ENCODE measurements at places on chromosomes 16 and 17. TPM values are rescaled to one million over a fixed set of nuclear protein-coding genes. Genes with fewer than 3 reads are reported as not detected.

GRCh38 chr17:17015230-17015629 is 27.0 kb upstream of the MPRIP start:
- DNase-seq = no peak

GRCh38 chr17:43020030-43020621 is 2.1 kb downstream of the VAT1 start:
- DNase-seq = no peak

DNA sequence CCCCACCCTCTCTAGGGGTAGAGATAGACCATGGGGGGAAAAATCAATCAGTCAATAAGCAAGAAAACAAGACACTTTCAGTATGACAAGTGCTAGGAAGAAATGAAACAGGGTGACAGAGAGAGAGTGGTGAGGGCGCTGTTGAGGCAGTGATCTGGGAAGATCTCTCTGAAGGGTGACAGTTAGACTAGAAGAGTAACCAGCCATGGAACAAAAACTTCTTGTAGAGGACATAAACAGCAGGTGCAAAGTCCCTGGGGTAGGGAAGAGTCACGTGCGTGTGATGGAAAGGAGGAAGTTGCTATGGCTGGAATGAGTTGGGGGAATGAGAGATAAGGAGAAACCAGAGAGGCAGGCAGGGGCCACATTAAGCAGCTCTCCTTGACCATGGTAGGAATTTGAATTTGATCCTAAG is 16.8 kb upstream of the EMP2 start:
- no peak for DNase-seq

DNA sequence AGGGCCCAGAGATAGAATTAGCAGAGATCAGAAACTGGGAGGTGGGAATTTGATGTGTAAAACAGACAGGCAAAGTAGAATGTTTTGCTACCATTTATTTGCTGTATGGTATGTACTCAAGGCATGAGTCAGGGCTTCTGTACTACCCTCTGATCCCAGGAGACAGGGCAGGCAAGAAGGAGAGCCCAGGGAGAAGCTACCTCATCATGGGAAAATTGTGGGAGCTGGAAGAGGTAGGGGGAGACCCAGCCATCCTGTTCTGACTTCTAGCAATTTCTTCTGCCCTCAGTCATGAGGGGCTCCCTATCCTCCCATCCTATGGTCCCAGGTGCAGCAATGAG is 1.7 kb upstream of the PIGS start:
- no peak for DNase-seq

DNA sequence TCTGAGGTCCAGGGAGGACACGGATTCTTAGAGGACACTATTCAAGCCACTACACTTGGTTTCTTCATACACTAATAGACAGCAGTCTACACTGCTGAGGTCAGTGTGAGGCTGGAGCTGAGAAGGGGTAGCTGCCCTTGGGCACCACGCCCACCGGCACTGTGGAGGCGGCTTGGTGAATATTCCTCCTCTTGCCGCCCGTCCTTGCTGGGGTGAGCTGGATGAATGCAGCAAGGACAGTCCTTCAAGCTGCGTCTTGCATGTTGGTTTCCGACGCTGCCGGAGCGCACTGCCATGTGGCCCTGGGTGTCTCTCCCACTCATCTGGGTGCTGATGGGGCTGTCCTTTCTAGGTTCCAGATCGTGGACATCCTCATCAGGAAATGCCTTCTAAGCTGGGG is 2.6 kb downstream of the ZNF205 start:
- DNase-seq = no peak

GRCh38 chr16:2473446-2473926 is 1.4 kb upstream of the TBC1D24 start:
- DNase-seq = no peak

DNA sequence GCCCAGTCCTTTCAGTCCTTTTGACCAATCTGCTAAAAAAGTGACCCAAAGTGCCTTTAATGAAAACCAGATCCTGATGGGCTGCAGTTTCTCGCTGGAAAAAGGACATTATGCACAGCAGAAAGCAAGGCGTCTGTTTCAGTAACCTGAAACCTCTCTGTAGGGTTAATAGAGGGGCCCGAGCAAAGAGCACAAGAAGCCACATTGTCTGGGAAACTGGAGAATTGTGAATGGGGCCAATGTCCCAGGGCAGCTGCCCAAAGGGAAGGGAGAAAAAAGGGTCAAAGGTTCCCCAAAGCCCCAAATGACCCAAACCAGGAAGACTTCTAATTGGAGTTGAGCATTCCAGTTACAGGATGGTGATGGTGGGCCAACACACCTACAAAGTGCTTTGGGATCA is 3.0 kb downstream of the OTOA start:
- no peak for DNase-seq

DNA sequence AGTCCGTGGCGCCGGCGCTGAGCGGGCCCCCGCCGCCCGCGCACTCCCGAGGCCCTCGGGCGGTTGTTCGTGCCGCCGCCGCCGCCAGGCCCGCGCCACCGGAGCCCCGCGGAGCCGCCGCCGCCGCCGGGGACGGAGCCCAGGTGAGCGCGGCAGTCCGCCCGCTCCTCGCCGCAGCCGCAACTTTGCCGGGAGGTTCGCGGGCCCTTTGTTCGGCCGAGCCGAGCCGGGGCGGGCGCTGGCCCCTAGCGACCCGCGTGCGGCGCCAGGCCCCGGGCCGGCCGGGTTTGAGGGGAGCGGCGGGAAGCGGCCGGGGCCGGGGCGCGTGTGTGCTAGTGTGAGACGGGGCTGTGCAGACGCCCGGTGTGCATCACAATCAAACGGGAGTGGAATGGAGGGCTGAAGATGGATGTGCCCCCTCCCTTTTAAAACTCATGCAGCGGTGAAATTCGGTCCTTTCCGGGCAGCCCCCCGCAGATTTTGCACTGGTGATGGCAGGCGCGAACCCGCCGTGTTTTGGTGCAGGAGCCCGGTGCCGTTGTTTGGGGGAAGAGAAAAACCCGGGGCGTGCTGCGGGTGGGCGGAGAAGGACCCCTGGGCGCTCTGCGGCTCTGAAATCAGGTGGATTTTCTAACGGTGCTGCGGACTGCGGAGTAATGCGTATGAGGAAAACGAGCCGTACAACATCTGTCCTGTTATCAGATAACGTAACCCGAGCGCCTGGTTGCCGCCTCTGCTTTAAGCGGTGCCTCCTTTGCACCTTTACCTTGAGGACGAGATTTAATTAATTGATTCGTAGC is 823 bp downstream of the TNRC6C start:
- peak; percentile 86 for DNase-seq

DNA sequence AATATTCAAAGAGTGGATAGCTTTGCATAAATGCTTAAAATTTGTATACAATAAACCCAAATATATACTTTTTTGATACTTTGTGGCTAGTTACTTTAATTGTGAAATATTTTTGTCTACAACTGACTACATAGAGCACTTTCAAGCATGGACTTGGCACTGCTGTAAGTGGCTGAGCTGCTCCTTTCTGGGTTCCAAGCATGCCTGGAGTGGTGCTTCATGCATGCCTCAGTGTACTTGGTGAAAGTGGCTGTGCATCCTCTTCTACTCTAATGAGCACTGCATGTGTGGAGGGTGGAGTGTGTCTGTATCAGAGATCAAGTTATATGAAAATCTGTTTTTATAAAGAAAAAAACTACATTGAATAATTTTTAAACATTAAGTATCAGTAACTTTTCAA is 94.1 kb downstream of the OMG start:
- no peak for DNase-seq

GRCh38 chr17:60759756-60760155 is 82.1 kb downstream of the BCAS3 start:
- no peak for DNase-seq

GRCh38 chr17:77733576-77734296 is 224.8 kb upstream of the TNRC6C start:
- DNase-seq = no peak

DNA sequence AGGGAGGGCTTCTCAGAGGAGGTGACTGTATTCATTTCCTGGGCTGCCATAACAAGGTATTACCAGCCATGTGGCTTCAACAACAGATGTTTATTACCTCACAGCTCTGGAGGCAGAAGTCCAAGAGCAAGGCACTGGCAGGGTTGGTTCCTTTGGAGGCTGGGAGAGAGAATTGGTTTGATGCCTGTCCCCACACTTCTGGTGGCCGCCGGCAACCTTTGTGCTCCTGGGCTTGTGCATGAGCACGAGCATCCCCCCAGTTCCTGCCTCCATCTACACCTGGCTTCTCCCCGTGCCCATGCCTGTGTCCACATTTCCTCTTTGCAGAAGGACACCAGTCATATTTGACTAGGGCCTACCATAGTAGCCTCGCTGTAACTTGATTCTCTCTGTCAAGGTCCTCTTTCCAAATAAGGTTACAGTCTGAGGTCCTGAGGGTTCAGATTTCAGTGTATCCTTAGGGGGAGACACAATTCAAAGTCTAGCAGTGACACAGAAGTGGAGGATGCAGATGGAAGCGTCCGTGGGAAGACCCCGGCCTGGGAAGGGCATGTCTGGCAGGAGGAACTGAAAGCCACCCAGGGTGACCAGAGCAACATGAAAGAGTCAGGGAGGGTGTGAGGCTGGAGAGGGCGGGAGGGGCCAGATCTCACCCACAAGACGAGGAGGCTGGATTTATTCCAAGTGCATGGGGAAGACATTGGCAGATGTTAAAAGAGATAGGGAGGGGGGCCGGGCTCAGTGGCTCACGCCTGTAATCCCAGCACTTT is 188.2 kb upstream of the HSBP1 start:
- no peak for DNase-seq

DNA sequence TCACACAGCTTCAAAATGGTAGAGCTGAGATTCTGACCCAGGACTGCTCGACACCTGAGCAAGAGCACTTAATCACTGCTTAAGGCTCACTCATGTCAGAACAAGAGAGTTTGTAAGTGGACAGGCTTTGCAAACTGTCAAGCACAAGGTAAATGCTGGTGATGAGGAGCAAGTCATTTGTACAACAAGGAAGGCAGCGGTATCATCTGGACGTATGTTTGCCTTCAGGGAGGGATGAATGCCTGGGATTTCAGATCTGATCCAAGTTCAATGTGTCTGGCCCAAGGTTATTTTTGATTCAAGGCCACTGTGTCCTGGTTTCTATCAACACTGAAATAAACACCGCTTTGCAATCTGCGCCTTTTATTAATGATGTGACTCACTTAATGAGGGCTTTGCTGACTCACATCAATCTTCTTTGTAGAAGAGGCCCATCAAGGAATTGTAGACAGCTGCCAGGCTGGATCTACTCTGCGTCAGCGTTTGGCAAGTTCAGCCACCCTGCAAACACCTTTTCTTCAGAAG is 174.4 kb upstream of the HS3ST3A1 start:
- DNase-seq = peak; percentile 44

GRCh38 chr16:48113471-48113870 is 42.3 kb downstream of the ABCC12 start:
- DNase-seq = no peak

- no peak for DNase-seq
Measured at GRCh38 chr16:88469615-88470395, 16.7 kb downstream of the ZFPM1 start.

DNA sequence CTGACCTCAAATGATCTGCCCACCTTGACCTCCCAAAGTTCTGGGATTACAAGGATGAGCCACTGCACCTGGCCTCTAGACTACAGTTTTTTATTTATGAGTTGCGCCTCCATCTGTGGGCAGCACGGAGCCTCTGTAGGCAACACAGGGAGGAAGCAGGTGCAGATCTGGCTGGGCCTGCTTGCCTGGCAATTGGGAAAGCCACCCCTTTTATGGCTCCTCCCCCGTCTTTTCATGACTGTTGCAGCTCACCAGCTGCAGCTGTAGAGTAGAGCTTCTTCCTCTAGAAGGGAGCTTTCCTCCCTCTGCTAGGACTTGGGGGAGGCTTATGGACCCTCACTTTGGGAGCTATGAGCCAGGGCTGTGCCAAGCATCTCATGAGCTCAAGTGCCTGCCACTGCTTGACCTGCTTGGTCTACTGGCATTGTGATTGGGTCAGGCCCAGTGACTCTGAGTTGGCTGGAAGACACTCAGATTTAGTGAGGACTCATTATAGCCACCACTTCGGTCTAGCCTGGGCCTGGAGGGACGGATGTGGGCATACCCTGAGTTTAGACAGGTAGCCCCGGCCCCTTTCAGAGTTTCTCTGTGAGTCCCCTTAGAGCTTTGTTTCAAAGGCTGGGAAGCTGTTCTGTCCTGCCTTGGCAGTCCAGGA is 6.9 kb upstream of the SLC7A6 start:
- no peak for DNase-seq

DNA sequence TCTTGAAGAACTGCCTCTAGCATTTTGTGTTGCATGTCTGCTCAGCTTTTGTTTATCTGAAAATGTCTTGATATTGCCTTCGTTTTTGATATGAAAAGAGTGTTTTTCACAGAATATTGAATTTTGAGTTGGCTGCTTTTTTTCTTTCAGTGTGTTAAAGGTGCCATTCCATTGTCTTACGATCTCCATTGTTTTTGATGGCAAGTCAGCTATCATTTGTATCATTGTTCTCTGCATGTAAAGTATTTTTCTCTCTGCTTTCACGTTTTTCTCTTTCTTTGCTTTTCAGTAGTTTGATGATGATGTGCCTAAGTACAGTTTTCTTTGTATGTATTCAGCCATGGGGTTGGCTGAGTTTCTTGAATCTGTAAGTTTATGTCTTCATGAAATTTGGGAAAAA is 57.0 kb downstream of the AIPL1 start:
- no peak for DNase-seq

DNA sequence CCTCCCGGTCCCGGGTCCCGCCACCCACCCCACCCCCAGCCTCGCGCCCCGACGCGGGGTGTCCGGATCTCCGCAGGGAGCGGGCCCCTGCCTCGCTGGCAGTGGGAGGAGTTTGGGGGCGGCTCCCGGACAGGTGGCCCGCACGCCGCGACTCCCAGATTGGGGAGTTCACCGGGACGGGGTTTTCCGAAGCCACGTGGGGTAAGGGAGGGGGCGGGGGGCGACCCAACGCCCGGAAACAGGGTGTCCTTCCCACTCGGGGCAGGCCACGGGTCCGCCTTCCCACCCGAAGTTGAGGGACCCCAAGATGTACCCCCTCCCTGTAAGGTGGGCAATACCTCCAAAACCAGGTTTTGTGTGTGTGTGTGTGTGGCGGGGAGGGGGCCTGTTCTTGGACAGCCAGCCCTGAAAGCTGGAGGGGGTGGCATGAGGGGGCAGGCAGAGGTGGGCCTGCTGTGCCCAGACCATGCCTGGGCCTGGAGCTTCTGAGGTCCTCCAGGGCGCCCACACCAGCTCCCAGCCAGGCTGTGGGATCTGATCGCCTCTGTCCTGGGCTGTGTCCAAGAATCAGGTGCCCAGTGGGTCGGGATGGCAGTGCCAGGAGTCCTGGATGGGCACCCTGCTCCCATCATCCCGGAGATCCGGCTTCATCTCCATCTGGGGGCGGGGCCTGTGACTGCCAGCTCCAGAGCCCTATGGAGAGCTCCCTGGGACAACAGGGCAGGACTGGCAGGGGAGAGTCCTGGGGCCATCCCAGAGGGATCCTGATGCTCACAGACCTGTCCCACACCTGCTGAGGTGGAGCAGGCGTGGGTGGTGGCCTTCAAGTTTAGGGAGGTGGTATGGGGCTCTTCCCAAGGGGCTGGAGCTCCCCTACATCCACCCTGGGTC is 767 bp downstream of the SYNGR2 start:
- DNase-seq = no peak

The GNAO1 gene
- total RNA-seq = 4.0 TPM

The SPN gene
- total RNA-seq = 4.0 TPM

The GFOD2 gene
- 33.8 TPM for total RNA-seq

The TLCD1 gene
- 23.8 TPM for total RNA-seq

The MEFV gene
- 2.6 TPM for total RNA-seq

The C17orf100 gene
- total RNA-seq = 3.3 TPM

The KARS1 gene
- total RNA-seq = 88.6 TPM

The SLC12A3 gene
- total RNA-seq = not detected

The TBX2 gene
- 6.2 TPM for total RNA-seq

The CALB2 gene
- not detected for total RNA-seq

The CAMTA2 gene
- 31.7 TPM for total RNA-seq

The ZNF469 gene
- 0.49 TPM for total RNA-seq

The IGSF6 gene
- 0.71 TPM for total RNA-seq

The CHRNE gene
- total RNA-seq = 5.2 TPM

The SRCAP gene
- 44.0 TPM for total RNA-seq

All from lower leg skin (tissue), 4 donors.